Mucosa of gallbladder (tissue), 1 donor: ENCODE measurements at places on chromosomes 2 and 18. TPM values are rescaled to one million over a fixed set of nuclear protein-coding genes. Genes with fewer than 3 reads are reported as not detected.

MLPH gene
- total RNA-seq = 222 TPM

CARF gene
- total RNA-seq = 9.6 TPM

CTAGE1 gene
- total RNA-seq = 0.06 TPM

SFT2D3 gene
- total RNA-seq = 7.2 TPM

DLX2 gene
- total RNA-seq = 0.14 TPM

KIF1A gene
- total RNA-seq = 1.6 TPM

TEKT4 gene
- 0.14 TPM for total RNA-seq

C1GALT1C1L gene
- 0.92 TPM for total RNA-seq

CD8B2 gene
- total RNA-seq = 0.09 TPM

EVX2 gene
- total RNA-seq = not detected

MPP4 gene
- total RNA-seq = not detected

GBX2 gene
- not detected for total RNA-seq

C1QL2 gene
- not detected for total RNA-seq

ITPRIPL1 gene
- 1.5 TPM for total RNA-seq

RAB27B gene
- 16.6 TPM for total RNA-seq

ANKRD30BL gene
- not detected for total RNA-seq

CCDC102B gene
- total RNA-seq = 9.4 TPM

SCN3A gene
- 0.43 TPM for total RNA-seq

ATP6V1C2 gene
- total RNA-seq = 0.26 TPM

LTBP1 gene
- 205 TPM for total RNA-seq

GALNT13 gene
- 0.23 TPM for total RNA-seq

LIMS3 gene
- 3.1 TPM for total RNA-seq
